Activated T-cell treated with anti-CD3 and anti-CD28 coated beads for 24 hours (primary cell): ENCODE measurements at places on chromosomes 4 and X.

- no peak for DNase-seq
These were observed at the start of gene TBC1D1 for GRCh38 chr4:37890801-37891259. Gene TBC1D1, plus strand, starts transcription at chr4:37891084. Its CDS starts 11,012 bp downstream, at chr4:37902096.

- DNase-seq: no peak
These were observed 105.1 kb downstream of the ADGRA3 start for GRCh38 chr4:22410645-22411247.

DNA sequence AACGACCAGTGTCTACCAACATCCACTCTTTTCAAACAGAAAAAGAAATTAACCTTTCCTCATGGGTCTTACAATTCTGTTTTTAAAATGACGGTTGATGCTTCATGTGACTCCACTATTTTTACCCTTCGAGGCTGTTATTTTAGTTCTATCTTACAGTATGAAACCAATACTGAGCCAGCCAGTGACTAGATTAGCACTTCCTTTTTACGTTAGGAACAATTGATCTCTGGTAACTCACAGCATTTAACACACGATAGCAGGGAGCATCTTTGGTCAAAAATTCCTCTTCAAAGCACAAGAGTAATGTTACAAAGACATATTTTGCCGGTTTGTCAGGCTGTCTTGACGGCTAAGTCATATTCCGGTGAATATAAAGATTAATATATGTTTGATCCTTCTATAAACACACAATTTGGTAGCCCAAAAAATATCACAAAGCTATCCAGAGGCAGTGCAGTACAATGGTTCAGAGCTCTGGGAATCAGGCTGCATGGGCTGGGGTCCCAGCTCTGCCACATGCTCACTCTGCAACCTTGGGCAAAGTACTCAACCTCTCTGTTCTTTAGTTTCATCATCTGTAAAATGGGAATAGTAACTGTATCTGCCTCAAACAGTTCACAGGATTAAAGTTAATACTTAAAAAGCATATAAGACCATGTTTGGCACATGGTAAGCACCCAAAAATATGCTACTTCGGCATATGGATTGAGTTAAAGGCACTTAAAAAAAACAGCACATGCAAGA lies 62.9 kb upstream of the TXK start:
- DNase-seq: no peak

DNA sequence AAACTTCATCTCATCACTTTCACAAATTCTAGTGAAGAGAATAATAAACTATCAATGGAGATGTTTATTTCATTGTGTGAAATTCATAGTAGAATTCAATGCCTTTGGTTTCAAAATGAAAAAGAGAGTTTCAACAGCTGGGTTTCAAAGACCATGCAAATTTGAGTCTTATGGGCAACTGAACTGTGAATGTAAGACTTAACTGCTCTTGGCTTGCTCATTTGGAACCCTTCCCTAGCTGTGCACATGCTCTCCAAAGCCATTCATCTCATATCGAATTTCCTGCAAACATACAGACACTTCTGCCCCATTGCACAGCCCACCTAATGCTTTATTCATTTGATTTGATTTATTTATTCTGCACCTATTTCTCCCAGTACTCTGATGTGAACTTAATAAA lies 154.5 kb downstream of the GRXCR1 start:
- DNase-seq: no peak

DNA sequence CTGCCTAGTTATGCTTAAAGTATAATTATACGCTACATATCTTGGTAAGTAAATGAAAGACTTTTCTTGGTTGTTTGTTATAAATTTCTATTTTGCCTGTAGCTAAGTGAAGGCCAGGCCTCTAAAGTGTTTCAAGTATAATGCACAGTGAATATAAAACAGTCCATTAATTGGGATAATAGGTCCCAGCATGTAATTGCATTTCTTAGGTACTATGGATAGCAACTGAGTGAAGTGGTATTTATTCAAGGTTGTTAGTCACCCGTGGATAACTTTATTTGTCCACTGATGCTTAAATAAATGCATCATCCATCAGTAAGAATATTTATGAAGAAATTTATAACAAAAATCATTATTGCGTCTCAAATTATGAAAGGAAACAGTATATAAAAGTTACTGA lies 59.1 kb downstream of the TEX13C start:
- no peak for DNase-seq

- no peak for DNase-seq
These were observed 1.7 kb downstream of the FRAS1 start for GRCh38 chr4:78058591-78059523.

DNA sequence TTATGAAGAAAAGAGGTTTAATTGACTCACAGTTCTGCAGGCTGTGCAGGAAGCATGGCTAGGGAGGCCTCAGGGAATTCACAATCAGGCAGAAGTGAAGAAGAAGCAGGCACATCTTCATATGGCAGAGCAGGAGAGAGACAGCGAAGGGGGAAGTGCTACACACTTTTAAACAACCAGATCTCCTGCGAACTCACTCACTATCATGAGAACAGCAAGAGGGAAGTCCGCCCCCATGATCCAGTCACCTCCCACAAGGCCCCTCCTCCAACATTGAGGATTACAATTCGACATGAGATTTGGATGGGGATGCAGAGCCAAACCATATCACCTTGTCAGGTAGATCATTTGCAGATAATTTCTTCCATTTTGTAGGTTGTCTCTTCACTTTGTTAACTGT lies 555.5 kb upstream of the MAGEB2 start:
- DNase-seq: no peak

DNA sequence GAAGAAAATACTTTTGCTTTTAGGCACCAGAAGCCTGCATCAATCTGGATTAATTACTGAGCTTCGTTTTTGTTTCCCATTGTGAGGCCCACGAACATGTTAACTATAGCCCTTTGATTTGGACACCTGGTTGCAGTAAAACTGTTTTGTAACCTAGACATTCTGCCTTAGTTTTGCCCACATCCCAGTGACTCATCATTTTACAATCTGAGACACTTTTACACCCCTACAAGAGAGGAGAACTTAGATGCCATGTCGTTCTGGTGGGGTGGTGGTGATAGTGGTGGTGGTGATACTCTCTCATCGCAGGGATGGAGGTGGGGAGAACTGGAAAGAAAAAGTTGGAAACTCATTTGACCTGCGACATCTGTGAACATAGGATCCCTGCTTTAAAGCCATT lies 1257.2 kb downstream of the ADGRL3 start:
- no peak for DNase-seq

DNA sequence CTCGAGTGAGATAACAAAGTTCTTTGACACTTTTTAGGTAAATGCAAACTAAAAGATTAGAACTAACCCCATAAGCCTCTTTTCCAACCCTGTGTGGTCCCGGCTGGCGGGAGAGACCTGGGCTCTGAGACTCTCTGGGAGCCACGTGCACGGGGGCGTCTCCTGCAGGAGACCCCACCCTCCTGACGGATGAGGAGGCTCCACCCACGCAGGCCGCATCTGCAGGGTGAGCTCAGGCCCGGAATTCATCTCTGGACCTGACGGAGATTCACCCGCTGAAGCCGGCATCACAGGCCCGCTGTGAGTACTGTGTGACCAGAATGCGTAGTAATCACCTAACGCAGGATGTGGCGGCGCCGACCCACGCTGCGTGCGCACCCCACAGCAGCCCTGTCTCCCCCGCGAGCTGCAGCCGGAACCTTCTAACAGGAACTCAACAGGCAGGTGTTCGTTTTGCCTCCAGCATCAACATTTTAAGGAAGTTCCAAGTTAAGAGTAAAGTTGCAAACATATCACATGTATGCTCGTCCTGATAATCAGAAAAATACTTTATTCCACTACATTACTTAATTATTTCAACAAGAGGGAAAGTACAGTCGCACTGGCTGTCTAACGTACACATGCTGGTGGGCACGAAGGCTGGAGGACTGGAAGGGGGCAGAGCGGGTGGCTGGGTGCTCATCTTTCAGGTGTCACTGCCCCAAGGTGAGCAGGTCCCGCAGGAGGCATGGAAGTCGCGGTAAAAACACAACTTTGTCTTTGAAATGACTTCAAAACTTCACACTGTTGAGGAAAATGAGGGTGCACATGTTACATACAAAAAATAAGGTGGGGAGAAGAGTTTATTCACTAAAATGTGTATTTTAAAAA lies 44.5 kb downstream of the FGFRL1 start:
- DNase-seq: peak; percentile 64

DNA sequence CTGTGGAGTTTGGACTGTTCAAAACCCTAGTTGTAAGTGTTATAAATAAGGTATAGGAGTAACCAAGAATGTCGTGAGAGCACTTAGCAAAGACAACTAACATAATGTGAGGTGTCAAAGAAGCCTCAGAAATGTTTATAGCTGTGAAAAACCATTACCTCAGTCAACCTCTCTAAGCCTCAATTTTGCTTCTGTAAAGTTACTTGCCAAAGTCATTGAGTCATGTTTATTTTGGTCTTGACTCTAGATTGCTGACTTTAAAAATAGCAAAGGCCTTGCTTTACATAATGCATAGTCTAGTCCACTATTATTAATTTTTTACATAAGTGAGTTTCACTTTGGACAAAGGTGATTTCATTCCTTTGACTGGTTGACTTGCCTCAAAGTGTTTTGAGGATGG lies 257.6 kb upstream of the CXXC4 start:
- DNase-seq: no peak

GRCh38 chr4:61451935-61452334 lies 251.8 kb downstream of the ADGRL3 start:
- no peak for DNase-seq

DNA sequence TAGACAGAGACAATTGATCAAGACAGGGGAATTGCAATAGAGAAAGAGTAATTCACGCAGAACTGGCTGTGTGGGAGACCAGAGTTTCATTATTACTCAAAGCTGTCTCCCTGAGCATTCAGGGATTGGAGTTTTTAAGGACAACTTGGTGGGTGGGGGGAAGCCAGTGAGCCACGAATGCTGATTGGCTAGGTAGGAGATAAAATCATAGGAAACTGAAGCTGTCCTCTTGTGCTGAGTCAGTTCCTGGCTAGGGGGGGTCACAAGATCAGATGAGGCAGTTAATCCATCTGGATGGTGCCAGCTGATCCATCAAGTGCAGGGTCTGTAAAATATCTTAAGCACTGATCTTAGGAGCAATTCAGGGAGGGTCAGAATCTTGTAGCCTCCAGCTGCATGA lies 358.6 kb downstream of the GPM6A start:
- DNase-seq: no peak

DNA sequence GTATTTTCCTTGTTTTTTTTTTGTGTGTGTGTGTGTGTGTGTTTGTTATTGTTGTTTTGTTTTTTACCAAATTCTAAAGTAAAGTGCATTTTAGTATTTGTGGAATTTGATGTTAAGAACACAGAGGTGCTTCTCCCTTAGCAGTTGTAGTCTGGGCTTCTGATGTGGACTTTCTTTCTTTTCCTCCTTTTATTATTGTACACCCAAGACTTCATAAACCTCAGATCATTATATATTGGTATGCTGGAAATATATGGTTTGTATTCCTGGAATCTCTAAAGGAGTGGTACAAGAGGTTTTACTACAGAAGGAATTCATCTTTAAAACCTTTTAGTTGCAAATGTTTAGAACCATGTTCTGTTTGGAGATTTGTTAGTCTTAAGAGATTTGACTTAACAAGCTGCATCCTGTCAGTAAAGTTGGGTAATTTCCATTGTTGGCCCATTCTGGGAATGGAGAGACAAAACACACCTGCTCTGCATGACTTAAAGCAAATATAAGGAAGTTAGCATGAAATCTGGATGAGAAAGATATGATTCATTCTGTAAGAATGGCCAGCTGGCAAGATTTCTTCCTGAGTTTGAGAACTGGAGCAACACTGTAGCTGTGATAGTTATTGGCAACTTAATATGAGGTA lies 64.0 kb downstream of the SMAD1 start:
- no peak for DNase-seq

- no peak for DNase-seq
These were observed 23.4 kb upstream of the KIAA1210 start for GRCh38 chrX:119151051-119151380.

DNA sequence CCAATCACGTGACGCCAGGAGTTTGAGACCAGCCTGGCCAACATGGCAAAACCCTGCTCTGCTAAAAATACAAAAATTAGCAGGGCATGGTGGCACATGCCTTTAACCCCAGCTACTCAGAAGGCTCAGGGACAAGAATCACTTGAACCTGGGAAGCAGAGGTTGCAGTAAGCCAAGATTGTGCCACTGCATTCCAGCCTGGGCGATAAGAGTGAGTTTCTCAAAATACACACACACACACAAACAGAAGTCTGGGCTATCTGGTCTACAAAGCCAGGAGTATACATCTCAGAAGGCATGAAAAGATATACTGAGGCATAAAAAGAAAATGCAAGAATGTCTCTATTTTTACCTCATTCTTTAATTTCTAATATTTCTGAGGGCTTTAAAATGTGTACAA lies 11.3 kb downstream of the YTHDC1 start:
- no peak for DNase-seq

DNA sequence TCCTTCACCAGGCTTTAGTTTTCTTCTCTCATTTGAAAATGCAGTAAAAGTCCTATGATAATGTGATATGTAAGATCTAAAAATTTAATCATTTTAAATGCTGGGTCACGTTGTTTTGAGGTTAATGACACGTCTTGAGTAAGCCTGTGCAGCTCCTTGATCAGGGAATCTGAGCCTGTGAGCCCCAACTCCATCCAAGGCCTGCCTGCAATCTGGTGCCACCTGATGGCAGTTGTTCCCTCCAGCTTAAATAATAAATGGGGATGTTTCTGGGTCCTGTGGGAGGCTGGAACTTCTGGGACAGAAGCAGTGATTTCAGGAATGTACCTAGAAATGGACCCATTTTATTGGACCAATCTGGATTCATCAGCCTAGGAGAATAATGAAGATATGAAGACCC lies 455.4 kb upstream of the ADGRL3 start:
- no peak for DNase-seq

DNA sequence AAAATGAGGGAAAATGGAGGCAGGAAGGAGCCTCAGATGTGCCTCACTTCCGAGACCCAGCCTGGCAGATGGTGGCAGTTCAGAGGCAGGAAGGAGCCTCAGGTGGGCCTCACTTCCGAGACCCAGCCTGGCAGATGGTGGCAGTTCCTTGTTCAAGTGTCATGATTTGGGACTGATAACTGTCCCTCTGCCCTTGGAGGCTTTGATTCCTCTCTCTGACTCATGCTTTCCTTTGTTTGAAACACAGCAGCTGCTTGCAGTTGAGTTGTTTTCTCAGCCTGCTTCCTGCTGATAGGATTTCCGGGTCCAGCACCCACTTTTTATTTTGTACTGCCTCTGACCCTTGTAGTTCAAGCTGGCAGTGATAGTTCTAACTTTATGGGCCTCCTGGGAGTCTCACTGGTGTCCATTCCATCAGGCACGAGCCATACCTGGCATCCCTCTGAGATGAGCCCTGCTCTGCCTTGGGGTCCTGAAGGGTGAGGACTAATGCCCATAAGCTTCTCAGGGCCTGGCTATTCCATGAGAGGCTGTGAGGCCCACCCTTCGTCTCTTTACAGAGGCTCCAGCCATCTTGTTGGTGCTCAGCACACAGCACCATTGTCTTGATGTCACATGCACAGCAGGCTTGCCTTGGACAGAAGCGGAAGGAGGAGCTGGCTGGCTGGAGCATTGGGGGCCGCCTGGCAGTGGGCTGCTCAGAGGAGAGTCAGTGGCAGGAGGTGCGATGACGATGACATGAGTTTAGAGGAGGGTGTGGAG lies 13.0 kb downstream of the RGS12 start:
- DNase-seq: no peak
